ENCODE measurements at places on chromosomes 4 and X.

DNA sequence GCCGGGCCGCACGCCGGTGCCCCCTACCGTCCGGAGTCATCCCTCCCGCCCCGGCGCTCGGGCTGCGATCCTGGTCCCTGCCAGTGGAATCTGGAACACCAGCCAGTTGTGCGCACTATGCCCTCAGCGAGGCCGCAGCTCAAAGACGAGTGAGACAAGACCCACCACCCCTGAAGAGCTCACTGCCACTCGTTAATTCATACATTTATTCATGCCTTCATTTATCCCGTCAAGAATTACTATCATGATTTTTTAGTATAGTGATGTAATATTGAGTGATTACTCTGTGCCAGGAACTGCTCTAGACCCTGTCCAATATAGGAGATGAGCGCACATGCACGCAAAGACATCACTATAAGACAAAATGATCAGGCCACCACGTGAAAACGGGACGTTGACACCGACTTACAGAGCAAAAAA, 247 bp upstream of the PPA2 start:
- DNase-seq = no peak

DNA sequence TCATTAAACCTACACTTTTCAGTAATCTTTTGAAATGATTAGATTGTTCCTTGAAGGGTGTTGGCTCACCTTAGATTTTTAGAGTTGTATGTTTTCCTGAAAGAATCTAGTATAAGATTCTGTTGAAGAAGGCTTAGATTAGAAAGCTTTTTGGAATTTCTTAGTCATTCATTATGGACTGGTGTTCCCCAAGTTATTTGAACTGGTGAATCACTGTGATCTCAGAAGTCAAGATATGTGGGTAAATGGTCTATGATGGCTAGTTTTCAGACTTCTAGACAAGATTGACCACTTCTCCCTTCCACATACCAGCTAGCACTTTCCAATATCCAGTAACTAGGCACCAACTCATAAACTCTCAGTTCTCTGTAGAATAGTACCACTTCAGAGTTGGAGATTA, 138.1 kb downstream of the KDM6A start:
- no peak for DNase-seq

- DNase-seq = no peak
Measured at GRCh38 chr4:85548116-85548515, 73.2 kb downstream of the ARHGAP24 start.

DNA sequence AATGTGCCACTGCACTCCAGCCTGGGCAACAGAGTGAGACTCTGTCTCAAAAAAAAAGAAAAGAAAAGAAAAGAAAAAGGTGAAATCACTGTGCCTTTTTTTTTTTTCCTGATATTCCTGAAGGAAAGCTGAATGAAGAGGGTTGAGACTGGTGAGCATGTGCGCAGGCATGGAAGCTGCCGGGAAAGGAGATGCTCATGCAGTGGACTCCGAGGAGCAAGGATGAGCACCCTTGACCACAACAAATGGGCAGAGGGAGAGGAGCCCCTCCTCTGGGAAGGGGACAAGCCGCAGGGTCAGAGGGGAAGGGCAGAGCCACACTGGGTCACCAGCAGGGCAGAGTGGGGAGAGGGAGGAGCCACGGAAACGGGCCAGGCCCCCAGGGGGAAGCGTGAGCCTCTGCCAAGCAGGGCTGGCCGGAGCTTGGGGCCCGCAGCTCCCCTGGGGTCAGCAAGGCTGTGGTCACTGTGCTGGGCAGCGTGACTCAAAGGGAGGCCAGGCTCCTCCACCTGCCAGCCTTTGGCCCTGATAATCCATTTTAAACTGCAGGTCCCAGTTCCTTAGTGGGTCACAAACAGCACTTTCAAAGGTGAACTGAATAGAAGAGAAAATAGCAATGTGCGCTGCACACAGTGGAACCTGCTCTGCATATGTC, 79.8 kb downstream of the NAT8L start:
- DNase-seq = no peak

DNA sequence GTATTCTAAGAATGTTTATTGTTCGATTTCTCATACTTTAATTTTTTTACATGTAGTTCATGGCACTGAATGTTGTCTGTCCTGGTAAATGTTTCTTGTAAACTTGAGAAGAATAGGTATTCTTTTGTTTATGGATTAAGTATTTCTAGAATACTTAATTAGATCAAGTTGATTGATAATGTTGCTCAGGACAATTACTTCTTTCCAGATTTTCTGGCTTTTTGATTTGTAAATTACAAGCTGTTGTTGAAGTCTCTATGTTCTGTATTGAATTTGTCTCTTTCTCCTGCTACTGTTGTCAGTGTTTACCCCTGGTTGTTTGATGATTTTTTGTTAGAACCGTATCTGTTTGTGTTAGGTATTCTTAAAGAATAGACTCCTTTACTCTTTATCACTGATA, 1720.9 kb upstream of the AGA start:
- no peak for DNase-seq

GRCh38 chr4:60452266-60452665, 747.9 kb upstream of the ADGRL3 start:
- DNase-seq = no peak

DNA sequence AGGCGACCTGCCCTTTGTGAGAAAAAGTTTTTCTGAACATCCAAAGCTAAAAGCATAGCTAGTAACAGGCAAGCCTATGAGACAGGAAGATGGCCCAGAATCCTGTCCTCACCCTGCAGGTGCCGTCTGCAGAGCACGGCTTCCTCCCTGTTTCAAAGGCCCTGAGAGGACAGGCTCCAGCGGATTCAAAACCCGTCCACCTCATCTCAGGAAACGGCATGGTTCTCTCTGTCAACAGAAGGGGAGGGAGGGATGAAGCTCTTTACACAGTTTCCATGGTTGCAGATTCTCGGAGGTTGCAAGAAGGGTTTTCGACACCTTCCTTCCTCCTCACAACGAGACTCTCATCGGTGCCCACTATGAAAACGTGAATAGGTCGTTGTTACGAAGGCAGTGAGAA, 8.3 kb downstream of the PPP2R3B start:
- no peak for DNase-seq

GRCh38 chrX:146994163-146994562, 179.6 kb upstream of the CXorf51A start:
- DNase-seq = no peak

DNA sequence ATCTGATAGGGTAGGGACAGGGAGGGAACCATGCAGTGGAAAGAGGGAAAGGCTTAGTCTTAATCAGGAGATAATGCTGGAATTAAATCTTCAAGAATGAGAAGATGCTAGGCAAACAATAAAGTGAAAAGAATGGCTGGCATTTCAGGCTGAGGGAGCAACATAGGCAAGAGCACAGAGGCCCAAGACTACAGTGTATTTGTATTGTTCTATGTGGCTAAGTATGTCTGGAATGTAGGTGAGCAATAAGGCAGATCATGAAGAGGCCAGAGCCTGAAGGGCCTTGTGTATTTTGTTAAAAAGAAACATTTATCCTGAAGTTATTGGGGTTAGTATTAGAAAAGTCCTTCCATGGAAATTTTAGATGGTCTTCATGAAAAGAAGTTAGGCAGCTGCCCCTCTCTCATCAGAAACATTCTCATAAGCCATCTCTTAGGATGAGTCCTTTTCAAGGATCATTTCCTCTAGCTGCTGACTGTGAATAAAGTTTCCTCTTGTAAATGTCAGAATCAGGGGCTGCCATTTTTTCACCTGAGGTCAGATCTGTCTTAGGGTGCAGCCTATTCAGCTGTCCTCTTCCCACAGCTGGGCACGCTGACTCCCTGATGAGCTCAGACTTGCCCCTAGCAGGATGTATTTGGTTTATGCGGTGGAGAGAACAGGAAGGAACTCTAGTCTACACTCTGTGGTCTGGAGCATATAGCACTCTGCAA, 46.3 kb downstream of the ATP10D start:
- no peak for DNase-seq

- no peak for DNase-seq
Measured at GRCh38 chr4:146490106-146490505, 31.6 kb downstream of the SLC10A7 start.

- DNase-seq = no peak
Measured at GRCh38 chr4:46196086-46196485, 72.2 kb upstream of the GABRG1 start.

DNA sequence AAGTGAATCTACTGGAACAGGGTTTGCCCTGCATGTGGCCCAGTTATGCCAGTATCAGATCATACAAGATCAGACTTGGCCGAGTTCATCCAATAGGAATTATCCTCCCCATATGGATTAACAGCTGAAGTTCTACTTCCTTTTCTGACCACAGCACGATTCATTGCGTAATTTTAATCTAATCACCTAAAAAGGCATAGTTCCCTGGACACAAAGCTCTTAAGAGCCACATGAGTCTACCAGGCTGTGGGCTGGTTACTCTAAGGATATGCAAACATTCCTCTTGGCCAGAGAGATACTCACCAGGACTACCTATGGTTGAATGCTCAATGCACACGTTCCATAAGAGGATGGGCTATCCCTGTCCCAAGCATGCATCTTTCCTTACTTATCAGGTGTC, 46.9 kb downstream of the CHST7 start:
- no peak for DNase-seq

- DNase-seq = no peak
Measured at GRCh38 chrX:1242891-1243402, 25.7 kb upstream of the CSF2RA start.

DNA sequence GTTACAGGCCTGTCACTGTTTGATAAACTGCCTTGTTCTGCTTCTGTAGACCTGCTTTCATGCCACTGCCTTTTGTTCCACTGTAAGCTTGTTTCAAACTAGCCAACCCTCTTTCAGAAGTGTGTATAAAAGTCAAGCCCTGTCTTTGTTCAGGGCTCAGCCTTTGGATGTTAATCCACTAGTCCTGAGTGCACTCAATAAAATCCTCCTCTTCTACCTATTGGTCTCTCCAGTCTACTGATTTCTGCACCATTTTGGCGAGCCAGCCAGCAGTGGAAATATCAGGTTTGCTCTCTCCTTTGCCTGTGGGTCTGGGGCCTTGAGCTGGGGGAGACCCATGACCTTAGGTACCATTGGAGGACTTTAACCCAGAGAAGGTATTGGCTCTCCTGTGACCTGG, 901.6 kb upstream of the NDST4 start:
- DNase-seq = no peak

DNA sequence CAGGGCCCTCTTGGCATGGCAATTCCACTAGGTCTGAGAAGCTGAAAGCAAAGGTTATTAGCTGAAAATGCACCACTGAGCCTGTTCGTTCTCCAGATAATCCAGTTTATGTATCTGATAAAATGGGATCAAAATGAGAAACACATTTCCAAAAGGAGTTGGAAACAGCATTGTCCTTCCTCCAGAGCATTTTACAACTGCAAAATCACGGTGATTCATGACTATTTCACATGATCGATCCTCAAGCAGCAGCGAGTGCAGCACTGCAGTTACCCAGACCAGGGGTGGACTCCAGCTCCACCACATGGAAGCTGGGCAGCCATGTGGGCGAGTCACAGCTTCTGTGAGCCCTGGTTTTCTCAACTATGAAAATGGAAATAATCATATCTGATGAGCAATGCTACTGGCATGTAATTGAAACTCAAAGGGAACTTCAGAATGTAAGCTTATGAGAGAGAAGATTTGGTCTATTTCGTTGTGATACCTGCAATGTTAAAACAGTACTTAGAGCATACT, 78.7 kb upstream of the MSX1 start:
- DNase-seq = no peak

DNA sequence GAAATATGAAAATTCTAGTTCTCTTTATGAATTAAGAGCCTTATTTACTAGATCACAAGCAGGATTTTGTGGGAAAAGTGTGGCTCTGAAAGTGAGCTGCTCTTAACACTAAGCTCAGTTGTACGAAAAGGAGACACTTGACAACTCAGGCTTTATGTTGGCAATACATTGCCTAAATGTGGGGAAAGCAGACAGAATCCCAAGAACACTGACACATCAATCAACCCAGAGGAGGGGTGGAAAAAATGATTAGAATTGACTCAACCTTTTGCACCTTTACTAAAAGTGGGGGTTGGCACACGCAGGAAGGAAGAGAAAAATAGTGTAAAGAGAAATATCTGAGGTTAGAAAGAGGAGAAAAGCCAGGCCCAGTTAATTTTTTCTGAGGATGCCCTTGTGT, 61.6 kb downstream of the CHST7 start:
- no peak for DNase-seq

- no peak for DNase-seq
Measured at GRCh38 chr4:168761066-168761465, 249.0 kb downstream of the CBR4 start.

DNA sequence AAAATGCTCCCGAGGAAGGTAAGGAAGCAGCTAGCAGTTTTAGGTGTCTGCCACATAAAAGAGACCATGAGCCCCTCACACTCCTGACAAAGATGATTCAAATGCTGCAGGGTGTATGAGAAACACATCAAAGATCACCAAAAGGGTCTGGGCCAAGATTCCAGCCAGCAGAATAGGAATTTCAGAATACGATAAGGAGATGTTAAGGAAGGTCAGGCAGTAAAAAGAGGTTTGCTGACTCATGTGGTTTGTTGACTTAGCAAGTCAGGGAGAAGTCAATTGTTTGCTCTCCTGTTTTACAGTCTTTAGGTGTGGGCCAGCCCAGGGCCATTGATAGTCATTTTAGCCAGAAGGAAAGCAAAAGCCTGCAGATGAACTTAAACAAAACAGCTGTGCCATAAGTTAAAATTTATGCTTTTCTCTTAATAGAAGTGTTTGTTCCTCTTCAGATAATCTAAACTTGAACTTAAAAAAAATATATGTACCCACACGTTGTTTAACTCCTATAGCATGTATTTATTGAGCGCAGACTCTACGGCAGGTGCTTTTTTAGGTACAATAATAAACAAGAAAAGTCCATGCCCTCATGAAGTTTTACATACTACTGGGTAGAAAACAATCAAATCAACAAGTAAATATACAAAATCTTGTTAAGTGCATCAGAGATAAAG, 115.6 kb downstream of the CAMK2D start:
- DNase-seq = peak; percentile 24

- no peak for DNase-seq
Measured at GRCh38 chrX:101450961-101451360, 34.3 kb upstream of the ARMCX4 start.

DNA sequence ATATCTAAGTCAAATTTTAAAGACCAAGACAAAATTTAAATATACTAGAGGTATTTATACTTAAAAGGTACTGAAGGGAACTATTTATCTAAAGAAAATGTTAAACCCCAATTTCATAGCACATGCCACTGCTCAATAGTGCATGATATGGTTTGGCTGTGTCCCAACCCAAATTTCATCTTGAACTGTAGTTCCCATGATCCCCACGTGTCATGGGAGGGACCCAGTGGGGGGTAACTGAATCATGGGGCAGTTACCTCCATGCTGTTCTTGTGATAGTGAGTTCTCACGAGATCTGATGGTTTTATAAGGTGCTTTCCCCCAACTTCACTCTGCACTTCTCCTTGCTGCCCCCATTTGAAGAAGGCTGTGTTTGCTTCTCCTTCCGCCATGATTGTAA, 32.3 kb downstream of the MAML3 start:
- no peak for DNase-seq

Measured in NCI-H774 (cell line).